ENCODE measurements at places on chromosomes 12 and 14.

GRCh38 chr12:58767496-58767895 is 152.8 kb downstream of the LRIG3 start:
- DNase-seq, result no peak

DNA sequence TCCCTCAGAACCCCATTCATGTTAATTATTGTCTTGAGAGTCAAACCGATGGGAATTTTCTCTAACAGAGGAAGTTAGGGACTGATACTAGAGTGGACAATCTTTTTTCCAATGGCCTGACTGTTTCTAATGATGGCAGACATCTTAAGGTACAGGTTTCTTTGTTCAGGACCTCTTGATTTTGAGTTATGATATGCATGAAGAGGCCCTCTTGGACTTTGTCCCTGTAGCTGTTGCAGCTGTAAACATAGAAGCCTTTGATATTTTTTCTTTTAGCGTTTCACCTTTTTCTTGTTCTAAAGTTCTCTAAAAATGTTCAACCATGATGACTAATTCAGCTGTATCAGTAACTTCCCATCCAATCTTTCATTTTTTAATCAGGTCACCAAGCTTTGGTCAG is 53.0 kb downstream of the LGR5 start:
- DNase-seq, result no peak

- no peak for DNase-seq
These were observed 233.6 kb upstream of the MIS18BP1 start for GRCh38 chr14:45486599-45486998.

GRCh38 chr14:68955851-68956179 is 23.3 kb downstream of the ACTN1 start:
- DNase-seq, result no peak

GRCh38 chr14:96225745-96226151 is 21.1 kb downstream of the BDKRB2 start:
- no peak for DNase-seq

DNA sequence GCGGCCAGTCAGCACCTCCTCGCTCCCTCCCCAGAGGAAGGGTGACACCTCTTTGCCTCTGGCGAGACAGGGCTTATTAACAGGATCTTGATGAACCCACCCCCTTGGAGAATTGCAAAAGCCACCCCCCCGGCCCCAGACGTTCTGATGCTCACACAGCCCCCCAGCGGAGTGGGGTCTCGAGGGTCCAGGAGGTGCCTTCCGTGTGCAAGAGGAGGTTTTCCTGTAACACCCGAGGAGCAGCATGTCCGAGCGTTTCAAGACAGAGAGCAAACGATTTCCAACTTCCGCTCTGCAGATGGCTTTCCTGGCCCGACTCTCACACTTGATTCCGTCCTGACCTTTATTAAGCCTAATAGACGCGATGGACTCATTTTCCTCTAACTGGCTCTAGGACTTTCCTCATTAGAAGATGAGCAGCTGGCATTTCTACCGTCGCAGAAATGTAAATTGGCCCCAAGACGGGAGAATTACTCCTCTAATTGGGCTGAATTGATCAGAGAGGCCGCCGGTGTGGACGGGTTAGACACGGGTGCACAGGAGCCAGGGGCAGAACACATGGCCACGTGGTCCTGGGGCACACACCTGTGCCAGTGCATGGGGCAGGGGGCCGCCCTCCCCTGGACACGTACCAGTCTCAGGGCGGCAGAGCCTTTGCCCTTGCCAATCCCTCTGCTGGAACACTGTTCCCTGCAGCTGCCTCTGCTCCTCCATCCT is 84.4 kb downstream of the NOC4L start:
- DNase-seq, result no peak

GRCh38 chr14:104138718-104139459 is 502 bp downstream of the KIF26A start:
- no peak for DNase-seq

DNA sequence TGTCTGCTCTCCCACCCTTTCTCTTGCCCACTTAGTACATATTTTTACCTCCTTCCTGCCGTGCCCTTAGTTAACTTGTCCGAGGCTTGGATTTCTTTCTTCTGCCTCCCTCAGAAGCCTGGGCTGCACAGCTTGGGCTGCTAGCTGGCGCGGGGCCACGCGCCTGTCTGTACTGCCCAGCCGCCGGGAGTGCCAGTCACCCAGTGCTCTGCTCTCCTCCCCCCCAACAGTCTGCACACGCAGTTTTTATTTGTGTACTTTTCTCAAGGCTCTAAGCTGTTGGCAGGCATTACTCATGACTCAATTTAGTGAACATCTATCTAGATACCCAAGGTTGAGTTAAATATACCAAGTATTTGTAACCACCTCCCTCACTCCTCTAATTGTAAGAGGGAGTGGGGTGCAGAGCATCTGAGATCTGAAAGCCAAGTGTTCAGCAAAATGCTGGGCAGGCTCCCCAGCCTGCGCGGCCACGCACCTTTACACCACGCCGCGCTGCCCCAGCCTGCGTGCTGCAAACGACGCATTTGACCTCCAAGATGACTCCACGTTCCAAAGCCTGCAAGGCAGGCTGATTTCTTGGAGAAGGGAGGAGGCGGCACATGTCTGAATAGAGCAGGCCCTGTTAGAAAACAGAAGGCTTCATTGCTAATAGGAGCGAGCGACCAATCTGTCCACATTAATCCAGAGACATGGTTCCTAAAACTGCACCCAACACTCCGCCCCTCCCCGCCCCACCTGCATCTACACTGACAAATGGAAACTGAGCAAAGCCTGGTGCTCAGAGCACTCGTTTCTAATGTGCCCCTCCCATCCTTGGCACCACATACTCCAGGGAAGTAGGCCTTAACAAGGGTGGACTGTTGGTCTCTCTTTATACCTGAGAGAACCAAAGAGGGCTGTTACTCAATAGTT is 18.2 kb upstream of the CACNA2D4 start:
- DNase-seq, result no peak

DNA sequence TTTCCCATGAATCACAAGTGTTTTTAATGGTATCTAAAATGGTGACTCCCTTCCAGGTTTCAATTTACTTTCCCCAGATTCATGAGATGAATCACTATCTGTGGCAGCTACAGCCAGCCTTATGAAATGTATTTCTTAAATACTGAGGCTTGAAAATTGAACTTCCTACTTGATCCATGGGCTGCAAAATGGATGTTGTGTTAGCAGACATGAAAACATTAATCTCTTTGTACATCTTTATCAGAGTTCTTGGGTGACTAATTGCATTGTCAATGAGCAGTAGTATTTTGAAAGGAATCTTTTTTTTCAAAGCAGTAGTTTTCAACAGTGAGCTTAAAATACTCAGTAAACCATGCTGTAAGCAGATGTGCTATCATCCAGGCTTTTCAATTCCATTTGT is 250.8 kb downstream of the SLC6A15 start:
- DNase-seq, result no peak

- DNase-seq, result no peak
These were observed 20.4 kb downstream of the CCDC88C start for GRCh38 chr14:91396959-91397815.

DNA sequence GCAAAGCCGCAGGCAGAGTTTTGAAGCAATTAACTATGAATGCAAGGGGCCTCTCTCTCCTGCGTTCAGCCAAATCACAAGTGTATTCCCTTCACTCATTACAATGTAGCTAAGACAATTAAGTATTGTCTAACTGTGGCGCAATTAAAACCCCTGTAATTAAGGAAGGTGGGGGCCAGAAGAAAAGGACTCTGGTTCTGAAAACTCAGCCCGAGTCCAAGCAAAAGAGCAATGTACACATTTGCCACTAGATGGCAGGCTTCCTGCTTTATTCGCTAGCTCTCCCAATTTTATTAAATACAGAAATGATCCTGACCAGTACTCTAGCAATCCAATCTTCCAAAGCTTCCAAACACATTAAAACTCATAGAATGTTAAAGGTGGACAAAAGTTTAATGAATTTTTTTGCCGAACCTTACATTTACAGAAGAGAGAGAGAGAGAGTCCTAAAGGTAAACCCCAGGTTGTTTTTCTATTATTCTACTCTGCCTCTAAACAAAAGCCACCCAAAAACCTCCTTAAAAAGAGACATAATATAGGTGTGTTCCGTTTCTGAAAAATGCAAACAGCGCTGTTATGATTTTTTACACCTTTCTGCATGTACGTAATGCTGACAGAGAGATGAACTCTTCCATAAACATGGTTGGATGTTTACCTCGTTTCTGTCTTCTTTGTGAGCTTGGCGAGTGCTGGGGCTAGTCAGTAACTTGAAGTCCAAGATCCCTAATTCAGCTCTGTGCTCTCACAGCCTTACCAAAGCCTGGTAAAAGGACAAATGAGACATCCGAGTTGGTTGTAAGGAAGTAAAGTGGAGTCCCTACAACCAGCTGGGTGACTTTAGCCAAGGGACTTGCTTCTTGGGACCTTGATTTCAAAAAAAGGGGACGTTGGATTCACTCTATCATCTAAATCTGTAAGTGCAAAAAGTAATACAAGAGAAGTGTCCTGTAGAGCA is 50.9 kb upstream of the VASH1 start:
- DNase-seq, result no peak

DNA sequence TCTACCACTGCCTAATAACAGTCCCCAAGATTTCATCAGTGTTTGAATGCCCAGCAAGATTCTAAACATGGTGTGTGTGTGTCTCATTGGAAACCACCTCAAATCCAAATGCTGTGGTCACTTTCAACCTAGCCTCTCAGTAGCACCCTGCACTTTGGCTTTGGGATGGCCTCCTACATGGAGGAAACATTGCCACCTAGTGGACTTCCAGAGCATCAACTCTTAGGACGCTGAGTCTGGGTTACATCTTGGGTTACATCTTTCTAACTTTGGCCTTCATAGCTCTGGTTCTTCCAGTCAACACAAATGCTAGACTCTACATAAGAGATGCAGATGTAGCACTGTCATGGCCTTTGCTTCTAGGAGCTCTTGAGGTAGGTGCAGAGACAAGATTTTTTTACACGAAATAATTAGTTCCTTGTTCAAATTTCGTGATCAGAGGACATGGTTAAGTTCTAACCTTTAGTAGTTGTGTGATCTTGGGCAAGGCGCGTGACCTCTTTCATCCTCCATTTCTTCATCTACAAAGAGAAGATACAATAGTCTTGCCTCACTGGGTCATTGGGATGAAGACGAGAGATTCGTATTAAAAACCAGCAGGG is 113.5 kb upstream of the VASH1 start:
- no peak for DNase-seq

DNA sequence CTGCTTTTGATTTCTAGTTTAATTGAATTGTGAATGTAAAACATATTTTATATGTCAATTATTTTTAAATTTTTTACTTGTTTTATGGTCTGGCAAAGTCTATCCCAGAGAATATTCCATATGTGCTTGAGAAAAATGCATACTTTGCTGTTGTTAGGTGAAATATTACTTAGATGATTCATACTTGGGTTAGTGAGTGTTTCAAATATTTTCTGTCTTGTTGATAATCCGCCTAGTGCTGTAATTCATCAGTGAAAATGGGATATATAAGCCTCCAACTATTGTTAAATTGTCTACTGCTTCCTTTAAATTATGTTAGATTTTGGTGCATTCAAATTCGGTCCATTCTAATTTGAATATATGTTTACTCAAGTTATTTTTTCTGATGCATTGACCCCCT is 395.5 kb downstream of the LRFN5 start:
- DNase-seq, result no peak

GRCh38 chr12:58592475-58593207 is 327.7 kb downstream of the LRIG3 start:
- no peak for DNase-seq

DNA sequence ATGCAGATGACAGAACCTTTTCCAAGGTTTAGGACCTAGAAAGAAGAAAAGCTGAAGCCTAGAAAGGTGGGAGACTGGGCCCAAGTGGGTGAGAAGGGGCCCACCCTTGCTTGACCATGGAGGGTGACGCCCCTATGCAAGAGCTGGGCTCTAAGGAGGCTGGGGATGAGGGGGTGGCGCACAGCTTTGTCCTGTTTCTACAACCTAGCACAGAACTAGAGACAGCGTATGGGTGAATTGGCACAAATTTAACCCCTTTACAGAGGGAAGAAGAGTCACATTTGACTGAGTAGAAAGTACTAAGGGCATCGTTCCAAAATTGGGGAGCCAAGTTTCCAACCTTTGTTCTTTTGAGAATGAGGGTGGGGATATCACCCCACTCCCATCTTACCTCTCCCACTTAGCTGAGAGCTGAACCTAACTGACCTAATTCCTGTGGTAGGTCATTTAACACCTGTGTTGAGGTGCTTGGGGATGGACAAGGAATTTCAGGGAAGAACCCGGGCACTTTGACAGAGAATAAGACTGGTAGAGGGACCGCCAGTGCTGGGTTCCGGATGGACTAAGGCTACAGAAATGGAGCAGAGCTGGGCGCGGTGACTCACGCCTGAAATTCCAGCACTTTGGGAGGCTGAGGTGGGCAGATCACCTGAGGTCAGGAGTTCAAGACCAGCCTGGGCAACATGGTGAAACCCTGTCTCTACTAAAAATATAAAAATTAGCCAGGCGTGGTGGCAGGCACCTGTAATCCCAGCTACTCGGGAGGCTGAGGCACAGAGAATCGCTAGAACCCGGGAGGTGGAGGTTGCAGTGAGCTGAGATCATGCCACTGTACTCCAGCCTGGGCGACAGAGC is 5.2 kb downstream of the NFKBIA start:
- no peak for DNase-seq

GRCh38 chr12:32296567-32296966 is 102.8 kb upstream of the FGD4 start:
- DNase-seq, result no peak

DNA sequence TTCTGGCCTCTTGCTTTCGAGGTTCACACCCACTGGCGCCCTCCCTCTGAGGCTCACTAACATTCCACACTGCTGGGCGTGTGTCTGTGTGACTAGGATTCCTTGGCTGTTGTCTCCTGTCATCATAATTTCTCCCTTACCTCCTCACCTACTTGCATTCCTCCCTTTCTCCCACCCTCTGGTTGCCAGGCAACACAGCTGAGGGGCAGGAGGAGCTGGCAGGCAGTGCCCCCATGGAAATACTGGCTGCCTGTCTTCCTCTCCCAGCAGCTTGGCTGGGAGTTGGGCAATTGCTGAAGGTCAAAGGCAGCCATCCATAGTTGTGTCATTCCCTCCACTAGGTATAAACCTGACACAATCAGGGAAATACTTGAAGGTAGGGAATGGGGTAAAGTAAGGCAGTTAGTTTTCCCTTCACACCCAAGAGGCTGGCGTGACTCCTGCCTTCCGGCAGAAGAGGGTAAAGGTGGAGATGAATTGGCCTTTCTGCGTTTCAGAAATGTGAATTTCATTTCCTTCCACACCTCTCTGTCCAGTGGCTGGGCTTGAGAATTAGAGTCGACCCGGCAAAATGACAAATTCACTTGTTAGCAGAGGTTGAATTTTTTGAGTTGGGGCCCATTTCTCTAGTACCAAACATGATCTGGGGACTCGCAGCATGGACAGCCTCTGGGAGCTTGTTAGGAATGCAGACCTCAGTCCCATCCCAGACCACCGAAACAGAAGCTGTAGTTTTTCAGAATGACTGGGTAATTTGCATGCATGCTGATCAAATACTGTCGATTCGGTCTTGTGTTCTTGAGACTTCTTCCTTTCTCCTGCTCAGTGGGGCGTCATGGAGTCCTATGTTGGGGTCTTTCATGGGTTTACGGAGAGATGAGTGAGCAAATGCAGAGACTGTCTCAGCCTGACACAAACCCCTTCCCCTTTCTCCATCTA is 24.3 kb upstream of the EMP1 start:
- no peak for DNase-seq
